HuH-7.5 (cell line): ENCODE measurements at places on chromosomes 11 and 22.

DNA sequence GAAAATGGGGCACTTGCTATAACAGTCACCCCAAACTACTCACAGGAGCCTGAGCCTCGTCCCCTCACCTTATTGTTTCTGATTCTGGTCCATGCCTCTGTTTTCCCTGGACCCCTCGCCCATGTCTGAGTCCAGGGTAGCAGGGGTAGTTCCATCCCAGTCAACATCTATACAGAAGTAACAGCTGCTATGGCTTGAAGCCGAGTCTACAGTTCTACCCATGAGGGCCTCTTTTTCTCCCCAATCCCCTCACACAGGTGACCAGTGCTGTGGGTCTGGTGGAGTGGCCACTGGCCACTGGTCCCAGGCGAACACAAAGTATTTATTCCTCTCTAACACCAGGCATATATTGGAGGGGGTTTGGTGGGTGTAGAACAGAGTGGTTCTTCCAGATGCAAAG, 116.4 kb downstream of the ZNF280B start:
- no peak for DNase-seq

- DNase-seq, result no peak
These were observed 192.6 kb downstream of the HIPK3 start for GRCh38 chr11:33449798-33450197.

DNA sequence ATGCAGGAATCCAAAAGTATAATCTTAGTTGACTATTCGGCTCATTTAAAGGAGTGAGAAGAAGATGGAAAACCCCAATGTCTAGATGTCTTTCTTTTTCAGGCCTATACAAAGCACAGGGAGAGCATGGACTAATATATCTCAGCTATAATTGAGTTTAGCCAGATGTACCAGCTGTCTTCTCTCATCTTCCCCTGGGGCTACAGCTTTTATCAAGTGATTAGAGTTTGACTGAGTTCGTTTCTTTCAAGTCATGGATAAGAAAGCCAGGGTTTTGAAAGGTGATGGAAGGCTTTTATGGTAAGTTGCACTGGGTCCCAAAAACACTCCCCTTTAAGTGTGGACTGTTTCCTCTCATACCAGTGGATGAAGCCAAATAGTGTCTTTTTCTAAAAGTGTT, 1172.8 kb upstream of the TENM4 start:
- DNase-seq, result no peak

DNA sequence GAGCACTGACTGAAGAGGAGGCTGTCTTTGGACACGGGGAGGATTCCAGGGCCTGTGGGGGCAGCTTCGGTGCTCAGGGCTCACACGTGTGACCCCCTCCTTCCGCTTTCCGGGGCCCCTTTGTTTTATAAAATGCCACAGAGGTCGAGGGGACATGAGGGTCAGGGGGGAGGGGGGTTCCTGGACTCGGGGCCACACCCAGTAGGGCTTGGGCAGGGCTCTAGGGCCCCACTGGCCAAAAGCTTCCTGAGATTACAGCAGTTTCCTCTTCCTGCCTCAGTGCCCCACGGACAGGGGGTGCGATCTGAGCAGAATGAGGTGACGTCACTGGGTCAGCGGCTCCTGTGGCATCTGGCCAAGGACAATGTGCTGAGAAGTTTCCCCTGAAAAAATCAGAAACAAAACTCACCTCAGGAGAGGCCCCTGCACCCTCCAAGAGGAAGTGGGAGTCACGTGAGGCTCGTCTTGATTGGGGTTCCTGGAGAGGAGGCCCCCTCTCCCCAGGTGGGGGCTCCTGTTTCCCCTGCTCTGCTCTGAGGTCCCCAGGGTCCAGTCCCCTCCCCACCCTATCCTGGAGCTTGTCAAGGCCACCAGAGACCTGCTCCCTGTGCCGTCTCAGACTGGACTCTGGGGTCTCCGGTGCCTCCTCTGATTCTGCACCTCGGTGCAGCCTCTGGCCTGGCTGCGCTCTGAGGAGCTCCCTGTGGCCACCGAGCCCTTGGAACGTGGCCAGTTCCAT, 6.4 kb upstream of the IFITM3 start:
- no peak for DNase-seq

- no peak for DNase-seq
These were observed 132.9 kb downstream of the C11orf58 start for GRCh38 chr11:16871368-16871767.

DNA sequence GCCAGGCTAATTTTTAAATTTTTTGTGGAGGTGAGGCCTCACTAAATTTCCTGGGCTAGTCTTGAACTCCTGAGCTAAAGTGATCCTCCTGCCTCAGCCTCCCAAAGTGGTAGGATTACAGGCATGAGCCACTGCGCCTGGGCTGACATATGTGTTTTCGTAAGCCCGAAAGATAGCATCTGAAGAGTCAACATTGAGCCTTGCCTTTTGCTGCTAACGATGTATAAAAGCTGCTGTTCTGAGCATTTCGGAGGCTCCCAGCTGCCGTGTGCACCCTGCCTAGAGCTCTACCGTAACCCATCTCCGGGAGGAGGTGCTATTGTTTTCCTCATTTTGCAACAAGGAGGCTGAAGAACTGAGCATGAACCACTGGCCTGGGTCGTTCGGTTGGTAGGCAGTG, 18.1 kb upstream of the PPP6R3 start:
- no peak for DNase-seq

DNA sequence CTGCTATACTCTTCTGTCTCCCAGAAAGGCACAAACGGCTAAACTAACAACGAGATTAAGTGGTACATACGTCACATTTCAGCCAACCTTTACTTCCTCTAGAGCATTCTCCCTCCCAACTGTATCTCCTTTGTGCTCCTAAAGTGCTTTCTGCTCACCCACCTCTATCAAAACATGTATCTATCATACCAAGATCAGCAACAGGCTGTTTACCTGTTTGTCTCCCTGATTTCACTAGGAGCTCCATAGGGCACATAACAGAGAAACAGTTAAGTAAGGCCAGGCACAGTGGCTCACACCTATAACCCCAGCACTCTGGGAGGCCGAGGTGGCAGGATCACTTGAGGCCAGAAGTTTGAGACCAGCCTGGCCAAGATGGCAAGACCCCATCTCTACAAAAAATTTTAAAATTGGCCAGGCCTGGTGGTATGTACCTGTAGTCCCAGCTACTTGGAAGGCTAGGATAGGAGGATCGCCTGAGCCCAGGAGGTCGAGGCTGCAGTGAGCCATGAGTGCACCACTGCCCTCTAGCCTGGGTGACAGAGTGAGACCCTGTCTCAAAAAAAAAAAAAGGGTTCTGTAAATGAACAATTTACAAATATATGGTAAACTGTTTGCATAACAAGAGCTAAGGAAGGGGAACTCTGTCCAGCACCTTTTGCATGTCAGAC, 2.8 kb downstream of the NDUFC2 start:
- no peak for DNase-seq

- no peak for DNase-seq
These were observed 81.6 kb upstream of the ZC3H12C start for GRCh38 chr11:110011595-110011994.

DNA sequence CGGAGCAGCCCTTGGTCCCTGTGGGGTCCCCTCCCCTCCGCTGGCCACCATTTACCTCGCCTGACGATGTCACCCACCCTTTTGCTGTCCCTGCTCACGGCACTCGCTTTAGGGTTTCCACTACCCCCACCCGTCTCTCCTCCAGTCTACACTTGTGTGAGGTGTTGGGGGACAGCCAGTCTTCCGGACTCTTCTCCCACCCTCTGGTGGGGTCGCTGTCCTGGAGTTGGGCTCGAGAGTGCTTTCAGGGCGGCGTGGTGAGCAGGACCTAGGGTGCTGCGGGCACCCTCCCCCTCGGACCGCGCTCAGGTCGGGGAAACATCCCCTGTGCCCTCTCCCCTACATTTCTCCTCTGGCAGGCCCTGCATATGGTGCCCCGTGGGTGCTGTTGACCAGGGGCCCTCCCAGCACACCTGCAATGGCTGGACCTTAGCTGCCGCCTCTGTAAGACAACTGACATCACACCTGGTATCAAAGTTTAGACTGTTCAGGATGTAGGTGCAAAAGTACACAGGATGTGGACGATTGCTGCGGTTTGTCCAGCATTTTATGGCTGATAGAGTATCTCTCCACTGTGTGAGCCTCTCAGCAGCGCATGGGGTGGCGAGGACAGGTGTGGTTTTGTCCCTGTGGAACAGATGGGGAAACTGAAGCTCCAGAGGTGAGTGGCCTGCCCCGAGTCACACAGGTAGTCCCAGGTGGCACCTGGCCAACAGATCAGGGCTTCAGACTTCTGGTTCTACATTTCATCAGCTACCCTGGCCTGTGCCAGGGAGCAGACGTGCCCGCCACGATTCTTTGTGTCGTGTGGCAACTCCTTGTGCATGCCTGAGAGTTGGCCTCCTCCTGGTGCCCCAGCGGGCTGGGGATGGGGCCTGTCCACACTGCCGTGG, 1.2 kb downstream of the GRK2 start:
- peak; percentile 97 for DNase-seq

DNA sequence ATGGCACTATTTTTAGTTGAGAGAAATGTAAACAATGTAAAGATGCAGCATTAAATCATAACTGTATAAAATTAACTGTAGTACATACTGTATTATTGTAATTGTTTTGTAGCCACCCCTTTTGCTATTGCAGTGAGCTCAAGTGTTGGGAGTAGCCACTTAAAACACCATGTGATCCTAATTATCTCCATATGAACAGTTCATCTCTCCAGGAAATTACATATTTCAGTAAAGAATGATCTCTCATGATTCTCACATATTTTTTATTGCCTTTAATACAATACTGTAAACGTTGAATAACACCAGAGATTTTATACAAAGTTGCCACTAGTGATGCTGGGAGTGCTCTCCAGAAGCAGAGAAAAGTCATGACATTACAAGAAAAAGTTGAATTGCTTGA, 1768.6 kb downstream of the LRRC4C start:
- no peak for DNase-seq

DNA sequence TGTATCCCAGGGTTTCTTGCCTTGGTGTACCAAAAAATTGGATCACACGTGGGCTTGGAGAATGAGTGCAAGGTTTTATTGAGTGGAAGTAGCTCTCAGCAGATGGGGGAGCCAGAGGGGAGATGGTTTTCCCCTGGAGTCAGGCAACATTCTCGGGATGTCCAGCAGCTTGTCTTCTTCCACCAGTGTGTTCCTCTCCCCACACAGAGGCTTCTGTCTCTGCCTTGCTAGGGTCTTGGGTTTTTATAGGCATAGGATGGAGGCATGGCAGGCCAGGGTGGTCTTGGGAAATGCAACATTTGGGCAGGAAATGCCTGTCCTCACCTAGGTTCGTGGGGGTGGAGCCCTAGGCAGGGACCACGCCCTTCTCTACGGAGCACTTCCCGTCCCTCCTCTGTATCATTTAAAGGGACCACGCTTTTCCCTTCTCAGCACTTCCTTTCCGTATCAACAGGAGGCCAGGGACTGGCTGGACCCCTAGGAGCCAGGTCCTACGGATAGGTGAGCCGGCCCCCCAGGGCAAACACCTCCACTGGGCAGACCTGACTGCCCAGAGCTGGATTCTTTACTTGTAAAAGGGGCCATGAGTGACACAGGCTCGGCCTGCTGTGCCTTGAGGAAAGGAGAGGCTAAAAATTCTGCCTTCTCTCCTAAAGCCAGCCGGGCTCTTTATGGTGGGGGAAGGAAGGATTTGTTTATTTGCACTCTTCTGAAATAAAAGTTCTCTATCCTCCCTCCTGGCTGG, 55.3 kb upstream of the CCDC188 start:
- no peak for DNase-seq

DNA sequence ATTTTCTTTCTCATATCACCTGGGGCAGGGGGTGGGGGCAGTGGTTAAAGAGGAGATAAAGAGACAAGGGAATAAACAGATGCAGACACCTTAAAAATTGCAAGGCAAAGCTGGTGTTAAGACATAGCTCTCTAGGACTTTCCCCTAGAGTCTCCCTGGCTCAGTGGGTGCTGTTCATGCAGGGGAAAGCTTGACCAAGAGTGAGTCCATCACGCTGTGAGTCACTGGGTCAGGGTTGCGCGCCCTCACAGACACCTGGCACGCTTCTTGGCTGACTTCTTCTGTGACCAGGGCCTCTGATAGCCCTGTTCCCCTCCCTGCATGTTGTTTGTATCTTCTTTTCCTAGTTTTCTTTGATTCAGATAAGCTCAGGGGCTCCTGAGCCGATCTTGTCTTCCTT, 31.9 kb downstream of the COMMD9 start:
- no peak for DNase-seq

- no peak for DNase-seq
These were observed 6.1 kb downstream of the SWAP70 start for GRCh38 chr11:9669954-9670353.

- DNase-seq, result no peak
These were observed 358.4 kb downstream of the CTTN start for GRCh38 chr11:70756756-70757155.

DNA sequence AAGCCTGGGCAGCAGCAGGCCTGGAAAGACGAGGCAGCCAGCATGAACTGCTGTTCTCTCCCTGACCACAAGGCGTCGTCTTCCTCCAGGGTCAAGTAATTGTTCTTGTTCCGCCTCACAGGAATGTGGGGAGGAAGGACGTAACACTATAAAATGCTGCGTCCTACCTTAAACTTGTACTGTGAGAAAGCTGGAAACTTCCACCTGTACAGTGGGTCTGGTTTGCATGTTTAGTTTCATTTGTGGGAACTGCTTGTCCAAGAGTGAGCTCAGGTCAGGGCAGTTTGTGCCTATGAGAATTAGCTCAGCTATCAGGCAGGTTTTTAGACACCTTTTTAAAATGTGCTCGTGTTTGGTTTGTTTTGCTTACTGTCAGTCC, 55.2 kb downstream of the PANX1 start:
- peak; percentile 22 for DNase-seq

DNA sequence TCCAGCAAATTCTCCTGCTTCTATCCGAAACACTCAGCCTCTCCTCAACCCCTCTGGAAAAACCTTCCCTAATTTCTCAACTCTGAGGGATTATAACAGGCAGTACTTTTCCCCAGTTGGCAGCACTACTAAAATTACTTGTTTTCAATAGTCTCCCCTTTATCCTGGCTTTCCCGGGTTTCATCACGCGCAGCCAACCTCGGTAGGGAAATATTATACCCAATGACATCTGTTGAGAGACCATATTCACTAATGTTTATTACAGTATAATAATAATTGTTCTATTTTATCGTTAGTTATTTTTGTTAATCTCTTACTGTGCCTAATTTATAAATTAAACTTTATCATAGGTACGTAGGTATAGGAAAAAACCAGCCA, 330 bp upstream of the POLD3 start:
- no peak for DNase-seq

DNA sequence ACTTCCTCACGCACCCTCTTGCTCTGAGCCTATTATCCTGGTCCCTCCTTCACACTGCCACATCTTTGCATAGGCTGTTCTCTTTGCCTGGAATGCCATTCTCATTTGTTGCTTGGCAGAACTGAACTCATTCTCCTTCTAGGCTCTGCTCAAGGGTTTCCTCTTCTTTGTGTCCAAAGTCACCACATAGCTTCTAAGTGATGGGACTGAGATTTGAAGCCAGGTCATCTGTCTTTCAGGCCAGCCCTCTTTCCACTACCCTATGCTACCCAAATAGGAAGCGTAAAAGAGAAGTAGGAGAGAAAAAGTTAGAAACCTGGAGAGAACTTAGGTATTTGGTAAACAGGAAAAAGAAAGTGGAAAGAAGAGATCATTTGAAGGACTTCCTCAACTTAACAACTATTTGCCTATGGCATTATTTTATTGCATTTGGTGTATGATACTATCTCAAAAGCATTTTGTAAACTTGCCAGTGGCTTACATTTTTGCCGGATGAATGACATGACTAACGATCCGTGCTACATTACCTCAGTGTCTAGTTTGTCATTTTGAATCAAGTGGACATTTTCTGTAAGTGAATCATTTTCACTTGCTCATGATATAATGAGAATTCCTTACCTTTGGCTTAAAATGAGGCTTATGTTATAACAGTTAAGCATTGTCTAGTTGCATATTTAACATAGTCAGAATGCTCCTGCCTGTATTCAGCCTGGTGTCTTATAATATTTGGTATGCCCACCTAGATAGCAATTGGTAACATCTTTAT, 18.5 kb downstream of the NF2 start:
- no peak for DNase-seq
